Fibroblast of skin of scalp (primary cell): ENCODE measurements at places on chromosomes 16 and 17.

GRCh38 chr17:17179371-17179827, 26.7 kb downstream of the PLD6 start:
- DNase-seq = no peak

DNA sequence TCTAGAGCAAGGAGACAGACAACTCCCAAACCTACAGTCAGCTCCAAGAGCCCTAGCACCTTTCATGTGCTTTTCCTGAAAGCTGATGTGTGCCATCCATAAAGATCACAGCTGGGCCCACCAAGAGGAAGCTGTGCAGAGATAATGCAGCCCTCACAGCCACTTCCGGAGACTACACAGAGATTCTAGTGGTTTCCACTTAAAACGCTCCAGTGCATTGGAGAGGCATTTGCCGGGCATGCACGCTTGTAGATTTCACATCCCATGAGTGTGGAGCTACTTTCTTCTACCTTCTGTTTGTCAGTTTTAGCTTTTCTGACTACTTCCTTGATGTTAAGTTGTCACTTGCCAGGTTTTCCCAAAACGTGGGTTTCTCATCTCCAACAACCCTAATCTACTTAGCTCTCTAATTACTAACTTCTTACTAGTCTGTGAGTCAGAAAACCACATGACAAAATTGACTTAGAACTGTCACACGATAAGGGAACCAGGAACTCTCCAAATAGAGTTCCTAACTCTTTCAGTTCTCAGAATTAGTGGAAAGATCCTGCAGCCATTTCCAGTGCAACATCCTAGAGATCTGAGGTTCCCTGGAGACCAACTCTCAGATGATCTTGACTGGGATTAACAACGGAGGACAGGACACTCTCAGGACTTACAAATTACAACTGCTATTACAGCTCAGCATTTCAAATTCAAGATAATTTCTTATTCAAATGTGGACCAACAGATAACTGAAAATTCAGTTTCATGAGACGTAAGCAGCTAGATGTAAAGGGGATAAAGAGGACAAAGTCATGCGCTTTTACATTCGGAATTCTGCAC, 28.6 kb downstream of the PMP22 start:
- no peak for DNase-seq

- no peak for DNase-seq
Observed at GRCh38 chr17:19755821-19756510, 7.9 kb upstream of the ALDH3A1 start.

DNA sequence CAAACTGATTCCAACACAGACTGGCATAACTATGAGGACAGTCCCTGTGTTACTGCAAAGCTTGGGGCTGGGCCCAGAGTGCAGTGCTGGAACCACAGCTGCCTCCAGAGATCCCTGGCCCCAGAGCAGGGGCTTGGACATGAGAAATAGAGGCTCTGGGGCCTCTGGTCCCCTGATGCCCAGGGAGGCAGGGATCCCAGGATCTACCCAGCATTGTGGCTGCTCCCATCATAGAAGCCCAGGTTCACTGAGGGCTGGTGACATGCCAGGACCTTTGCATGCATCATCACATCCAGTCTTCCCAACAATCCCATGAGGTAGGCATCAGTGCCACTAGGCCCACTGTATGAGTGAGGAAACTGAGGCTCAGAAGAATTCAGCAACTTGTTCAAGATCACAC, 95.8 kb downstream of the TMEM132E start:
- no peak for DNase-seq

DNA sequence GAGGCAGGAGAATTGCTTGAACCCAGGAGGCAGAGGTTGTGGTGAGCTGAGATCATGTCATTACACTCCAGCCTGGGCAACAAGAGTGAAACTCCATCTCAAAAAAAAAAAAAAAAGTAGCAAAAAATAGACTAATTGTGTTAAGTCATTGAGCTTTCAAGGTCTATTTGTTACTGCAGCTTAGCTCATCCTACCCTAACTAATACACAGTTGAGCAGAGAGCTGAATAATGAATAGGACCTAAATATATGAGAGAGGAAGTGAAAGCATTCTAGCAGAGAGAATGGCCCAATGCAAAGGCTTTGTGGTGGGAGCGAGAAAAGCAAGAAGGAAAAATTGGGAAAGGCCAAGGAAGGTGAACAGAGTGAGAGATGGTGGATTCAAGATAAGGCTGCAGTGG, 128.3 kb downstream of the AXIN2 start:
- no peak for DNase-seq

DNA sequence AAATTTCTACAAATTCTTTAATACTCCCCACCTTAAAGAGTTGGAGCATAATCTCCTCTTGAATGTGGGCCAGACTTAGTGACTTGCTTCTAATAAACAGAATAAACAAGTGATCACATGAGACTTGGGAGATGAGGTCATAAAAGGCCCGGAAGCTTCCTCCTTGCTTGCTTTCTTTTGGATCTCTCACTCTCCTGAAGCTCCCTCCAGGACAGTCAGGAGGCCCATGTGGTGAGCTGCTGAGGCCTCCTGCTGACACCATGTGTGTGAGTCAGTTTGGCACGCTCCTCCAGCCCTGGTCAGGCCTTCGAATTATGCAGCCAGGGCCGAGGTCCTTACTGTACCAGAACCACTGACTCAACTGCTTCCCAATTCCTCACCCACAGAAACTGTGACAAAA, 53.2 kb downstream of the NDEL1 start:
- DNase-seq = peak; percentile 95

DNA sequence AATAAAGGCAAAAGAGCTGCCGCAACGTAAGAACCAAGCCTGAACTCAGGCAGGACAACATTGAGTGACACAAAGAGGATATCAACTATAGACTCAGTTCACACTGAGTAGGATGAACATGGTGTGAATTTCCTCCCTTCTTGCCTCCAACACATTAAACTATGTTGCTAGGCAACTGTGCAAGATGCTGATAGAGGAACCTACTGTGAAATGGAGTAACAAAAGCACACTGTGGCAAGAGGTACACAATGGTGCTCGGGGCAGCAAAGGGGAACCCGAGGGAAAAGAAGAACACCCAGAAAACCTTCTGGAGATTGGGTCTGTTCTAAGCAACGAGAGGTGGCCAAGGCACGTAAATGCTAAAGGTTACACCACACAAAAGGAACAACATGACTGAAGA, 34.1 kb downstream of the GRB2 start:
- DNase-seq = no peak

- DNase-seq = no peak
Observed at GRCh38 chr17:51347851-51348584, 87.7 kb downstream of the UTP18 start.

- peak; percentile 86 for DNase-seq
Observed at GRCh38 chr17:15510361-15510760, 42.9 kb upstream of the CDRT4 start.

DNA sequence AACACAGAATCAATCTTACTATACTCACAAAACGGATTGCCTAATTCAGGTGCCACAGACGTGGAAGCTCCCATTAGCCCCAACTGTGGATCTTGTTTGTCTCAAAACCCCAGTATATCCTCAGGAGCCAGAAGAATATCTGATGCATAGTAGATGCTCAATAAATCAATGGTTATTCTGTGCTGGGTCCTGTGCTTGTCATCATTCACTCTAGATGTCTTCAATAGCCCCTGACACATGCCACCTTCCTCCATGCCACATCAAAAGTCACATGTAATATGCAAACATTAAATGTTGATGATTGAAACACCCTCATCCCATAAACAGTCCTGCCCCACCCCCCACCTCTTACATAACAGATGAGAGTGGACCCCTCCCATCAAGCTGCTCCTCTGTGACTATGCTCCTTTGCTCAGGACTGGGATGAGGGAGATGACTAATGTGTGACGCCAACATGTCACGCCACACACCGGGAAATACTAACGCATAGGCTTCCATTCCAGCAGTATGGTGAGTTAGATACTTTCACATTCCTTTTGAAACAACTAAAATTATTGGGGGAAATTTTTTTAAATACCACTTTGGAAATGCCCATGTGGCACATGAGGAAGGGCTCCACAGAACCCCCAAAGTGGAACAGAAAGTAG, 267.6 kb upstream of the SDK2 start:
- no peak for DNase-seq

GRCh38 chr17:81453712-81454111, 58.5 kb downstream of the BAHCC1 start:
- DNase-seq = no peak
